ENCODE measurements at places on chromosomes 5 and 9.
A peak's percentile ranks its signal among the peaks of the same experiment; 100 is the strongest.

DNA sequence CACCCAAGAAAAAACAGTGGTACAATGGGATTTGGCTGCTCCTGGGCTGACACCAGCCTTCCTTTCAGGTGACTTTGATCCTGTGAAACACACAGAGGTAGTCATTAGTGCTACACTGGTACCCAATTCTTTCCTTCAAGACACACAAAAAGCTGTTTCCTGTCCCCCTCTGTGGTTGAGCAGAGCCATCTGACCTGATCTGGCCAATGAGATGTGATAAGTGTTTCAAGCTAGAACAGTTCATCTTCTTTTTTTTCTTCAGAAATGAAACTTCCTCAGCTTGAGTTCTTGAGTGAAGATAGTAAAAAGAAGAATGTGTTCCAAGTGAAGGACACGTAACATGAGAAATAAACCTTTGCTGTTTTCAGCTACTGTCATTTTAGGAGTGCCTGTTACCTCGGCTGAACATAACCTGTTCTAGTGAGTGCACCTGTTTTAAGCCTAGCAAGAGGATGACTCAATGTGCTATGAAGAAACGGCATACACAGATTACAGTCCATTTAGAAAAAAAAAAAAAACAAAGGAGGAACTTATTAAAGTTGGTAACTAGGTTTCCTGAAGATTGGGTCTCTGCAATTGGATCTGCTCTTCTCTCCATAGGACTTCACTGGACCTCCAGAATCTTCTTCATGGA lies 287.8 kb downstream of the GAS1 start:
- no peak for DNase-seq

- DNase-seq = no peak
Measured at GRCh38 chr9:92686954-92687353, 17.0 kb upstream of the IPPK start.

DNA sequence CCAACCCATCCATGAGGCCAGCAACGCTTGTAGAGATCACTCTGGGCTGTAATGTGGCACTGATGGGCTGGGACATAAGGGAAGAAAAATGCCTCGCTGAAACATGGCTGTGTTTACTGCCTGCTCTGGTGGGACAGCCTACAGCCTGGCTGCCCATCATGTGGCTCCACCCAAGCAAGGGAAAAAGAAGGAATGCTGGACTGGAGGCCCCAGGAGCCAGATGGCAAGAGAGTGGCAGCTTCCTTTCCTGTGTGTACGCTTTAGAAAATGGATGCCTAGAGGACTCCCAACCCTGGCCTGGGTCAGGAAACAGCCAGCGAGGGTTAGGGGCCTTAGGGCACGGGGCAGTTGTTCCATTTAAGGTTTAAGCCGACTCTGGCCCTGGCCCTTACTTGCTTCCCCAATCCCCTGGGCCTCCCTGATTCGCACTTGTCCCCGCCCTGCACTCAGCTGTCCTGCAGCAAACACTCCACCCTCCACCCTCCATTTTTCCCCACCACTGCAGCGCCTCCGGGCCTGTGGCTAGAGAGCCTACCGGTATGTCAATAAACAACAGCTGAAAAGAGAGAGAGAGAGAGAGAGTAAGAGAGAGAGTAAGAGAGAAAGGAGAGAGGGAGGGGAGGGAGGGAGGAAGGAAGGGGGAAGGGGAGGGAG lies 819.4 kb downstream of the SEMA5A start:
- DNase-seq = no peak

GRCh38 chr5:143932584-143932983 lies 120.6 kb downstream of the HMHB1 start:
- no peak for DNase-seq

- no peak for DNase-seq
Measured at GRCh38 chr5:9439531-9440292, 106.2 kb downstream of the SEMA5A start.

DNA sequence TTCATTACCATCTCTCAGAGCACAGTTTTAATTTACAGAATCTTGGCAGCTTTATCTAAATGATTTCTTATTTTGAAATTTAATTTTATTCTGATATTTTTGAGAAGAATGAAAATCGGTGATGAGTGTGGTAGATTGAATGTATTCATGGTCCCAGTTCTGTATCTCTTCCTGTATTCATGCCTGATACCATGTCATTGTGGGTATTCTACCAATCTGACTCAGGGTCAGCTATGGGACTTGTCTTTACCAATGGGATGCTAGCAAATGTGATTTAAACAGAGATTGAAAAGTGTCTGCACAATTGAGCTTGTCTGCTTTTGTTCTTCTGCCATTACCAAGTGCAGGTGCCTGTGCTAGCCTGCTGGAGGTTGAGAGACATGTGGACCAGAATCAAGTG lies 17.8 kb upstream of the ZNF618 start:
- DNase-seq = no peak

DNA sequence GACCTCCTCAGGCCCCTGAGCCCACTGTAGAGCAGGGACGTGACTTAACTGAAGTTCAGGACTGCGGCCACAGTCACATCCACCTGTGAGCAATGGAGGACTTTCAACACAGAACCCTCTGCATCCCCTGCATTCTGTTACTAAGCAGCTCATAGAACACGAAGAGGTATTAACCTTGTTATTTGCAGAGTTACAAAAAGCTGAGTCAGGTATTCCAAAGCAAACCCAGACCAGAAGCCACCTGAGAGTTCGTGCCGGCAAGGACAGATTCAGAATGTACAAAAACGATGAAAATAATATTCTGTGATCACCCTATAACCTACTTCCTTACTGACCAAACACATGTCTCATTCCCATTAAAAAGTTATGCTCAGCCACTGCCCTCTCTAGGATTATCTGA lies 33.0 kb upstream of the PRSS3 start:
- no peak for DNase-seq

GRCh38 chr9:20353524-20353923 lies 268.8 kb downstream of the MLLT3 start:
- no peak for DNase-seq

- no peak for DNase-seq
Measured at GRCh38 chr5:162990856-162991497, 446.4 kb upstream of the CCNG1 start.

DNA sequence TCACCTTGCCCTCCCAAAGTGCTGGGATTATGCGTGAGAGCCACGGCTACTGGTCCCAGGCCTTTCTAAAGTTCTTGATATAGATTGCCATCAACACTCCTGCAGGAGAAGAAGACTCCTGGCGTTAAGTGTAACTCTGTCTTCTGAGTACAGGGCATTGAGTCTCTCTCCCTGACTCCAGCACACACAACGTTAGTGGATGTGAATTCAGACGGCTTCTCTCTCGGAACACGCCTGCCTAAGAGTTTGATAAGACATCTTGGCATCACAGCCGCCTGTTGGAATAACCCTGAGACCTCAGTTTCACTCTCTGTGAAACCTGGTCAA lies 27.5 kb upstream of the PPARGC1B start:
- no peak for DNase-seq

- no peak for DNase-seq
Measured at GRCh38 chr5:17492770-17493169, 5.3 kb upstream of the TAF11L2 start.

DNA sequence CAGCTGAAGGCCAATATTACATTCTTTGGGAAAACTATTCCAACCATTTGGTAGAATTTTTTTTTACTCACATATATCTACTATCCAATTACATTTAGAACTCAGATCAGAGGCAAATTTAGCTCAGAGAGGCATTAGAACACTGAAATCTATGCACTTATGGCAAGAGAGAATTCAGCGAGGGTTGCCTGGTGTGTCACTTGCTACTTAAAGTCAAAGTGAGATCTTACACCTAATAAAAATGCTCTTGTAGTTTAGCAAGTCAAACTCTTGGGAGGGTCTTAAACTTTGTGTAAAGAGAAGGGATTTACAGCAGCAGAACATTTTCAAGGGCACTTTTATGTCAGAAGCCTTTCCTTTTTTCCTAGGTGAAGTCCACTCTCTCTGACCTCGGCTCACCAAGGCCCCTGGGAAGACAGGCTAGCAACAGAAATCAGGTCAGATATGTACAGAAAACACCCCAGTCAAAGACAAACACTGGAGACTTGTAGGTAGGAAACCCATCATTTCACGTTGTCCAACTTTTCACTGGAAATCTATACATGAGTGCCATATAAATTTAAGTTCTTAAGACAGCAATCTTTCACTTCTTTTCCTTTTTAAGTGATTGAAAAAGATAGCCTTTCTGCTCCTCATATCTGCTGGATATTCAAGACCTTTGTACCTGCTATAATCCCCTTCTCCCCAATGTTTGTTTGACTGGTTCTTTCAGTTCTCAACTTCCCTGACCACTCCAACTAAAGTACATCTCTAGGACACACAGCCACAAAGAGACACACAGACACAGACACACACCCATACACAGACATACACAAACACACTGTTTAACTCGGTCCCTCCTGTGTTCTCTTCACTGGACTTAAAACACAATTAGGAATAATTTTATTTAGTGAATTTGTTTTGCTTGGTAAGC lies 635.8 kb downstream of the PDE4D start:
- no peak for DNase-seq

DNA sequence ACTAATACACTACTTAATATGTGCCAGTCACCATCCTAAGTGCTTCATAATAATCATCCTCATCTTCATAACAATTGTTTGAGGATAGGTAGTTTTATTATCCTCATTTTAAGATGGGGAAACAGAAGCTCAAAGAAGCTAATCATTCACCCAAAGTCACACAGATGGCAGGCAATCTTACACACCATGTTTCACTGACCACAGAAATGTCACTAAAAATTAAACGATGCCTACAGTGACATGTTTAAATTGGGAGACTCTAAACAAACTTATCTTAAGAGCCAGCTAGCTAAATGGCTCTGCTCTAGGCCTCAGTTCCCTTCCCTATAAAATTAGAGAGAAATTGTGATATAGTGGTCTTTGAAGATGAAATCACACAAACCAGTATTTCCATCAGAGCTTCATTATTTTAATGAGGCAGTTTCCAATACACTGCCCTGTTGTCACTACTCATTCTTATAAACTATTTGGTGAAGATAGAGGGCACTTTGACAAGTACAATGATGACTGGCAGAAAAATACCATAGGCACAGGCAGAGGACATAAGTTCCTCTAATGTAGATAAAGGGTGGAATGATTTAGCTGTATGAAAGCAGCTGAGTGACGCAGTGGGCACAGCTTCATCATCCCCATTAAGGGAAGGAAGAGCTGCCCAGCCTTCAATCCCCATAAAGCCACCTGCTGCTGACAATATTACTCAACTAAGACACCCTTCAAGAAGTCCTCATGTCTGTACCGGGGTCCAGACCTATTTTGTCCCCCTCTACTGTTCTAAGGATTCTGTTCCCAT lies 224.1 kb downstream of the ACTL7B start:
- DNase-seq = no peak

- DNase-seq = peak; percentile 51
Measured at GRCh38 chr5:168786147-168786546, 207.0 kb upstream of the PANK3 start.

GRCh38 chr5:174692381-174692780 lies 32.0 kb upstream of the MSX2 start:
- DNase-seq = no peak

All from HTR-8/SVneo (cell line).